ENCODE measurements at places on chromosomes 7 and 10.

DNA sequence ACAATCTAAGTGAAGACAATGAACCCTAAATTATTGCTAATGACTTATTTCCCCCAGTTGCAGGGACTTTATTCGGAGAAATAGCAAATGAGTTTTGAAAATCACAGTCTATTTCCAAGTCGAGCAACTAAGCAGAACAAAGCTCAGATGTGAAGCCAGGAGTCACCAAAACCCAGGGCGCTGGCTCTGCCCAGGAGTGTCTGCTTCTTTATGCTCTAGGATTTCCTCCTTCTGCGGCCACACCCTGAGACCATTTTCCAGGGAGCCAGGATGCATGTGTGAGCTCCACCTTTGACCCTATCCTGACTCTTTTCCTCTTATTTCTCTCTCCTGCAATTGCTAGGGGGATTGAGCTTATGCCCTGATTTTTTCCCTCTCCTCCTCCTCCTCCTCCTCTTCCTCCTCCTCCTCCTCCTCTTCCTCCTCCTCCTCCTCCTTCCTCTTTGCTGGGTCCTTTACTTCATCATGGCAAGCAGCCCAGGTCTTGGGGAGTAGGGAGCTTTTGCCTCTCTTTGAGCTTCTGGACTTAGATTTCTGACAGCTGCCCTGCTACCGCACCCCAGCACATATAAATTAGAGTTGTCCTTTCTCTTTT lies 234.4 kb downstream of the ARL4A start:
- no peak for DNase-seq

- DNase-seq, result no peak
Observed at GRCh38 chr10:121518333-121518732, 79.9 kb downstream of the FGFR2 start.

DNA sequence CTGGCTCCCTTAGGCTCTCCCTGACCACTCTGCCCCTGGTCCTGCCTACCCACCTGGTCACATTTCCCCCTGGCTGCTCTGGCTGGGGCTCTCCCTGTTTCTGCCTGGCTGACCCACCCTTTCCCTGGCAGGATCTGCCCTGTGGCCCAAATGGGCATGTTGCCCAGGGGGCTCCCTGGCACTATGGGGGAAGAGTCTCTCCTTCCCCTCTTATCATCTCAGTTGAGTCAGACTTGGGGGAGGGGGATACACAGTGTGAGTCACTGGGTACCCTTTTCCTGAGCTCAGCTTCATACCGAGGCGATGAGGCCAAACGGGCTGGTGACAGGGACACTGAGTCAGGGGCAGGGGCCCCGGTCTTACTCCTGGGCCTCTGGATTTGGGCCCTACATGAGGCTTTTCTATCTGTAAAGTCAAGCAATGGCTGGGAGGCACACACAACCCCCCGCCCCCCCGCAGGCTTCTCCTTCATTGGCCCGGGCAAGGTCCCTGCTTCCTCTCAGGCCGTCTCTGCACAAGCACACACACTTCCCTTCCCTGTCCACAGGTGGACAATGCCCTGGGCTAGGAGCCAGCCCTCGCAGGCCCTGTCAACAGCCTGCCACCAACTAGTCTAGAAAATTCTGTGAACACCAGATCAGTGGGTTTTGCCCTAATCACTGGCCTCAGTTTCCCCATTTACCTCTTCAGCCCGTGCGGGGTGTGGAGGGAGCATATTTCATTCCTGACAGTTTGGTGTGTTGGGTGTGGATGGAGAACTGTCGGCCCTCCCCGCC lies 627 bp upstream of the FLNC start:
- no peak for DNase-seq

DNA sequence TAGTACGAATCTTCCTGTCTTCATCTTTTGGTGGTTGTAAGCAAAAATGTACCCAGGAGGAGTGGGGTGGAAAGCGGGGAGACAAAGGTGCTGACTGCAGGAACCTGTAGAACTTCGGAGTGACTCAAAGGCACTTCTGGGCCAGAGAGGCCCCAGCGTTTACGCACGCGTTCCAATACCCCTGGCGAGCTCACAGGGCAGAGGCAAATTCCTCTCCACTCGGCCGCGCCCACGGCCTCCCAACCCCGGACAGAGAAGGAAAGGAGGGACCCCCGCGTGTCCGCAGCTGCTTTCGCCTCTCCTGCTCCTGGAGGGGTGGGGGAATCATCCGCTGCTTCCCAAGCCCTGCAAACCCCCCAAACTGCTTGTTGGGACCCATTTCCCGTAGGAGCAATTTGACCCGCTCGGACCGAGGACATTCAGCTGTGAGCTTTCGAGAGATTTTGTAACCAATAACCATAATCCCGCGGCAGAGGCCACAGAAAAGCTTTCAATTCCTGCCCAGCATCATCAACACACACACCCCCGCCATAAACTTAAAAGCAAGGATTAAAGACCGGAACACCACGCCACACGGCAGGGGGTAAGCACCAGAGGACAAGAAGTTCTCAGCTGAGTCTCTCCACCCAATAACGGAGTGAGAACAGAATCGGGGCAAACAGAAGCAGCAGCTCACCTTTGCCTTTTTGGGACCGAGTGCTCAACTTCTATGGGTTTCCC lies 2.3 kb downstream of the IGF2BP3 start:
- DNase-seq, result no peak

- no peak for DNase-seq
Observed at GRCh38 chr10:117425974-117426566, 50.8 kb upstream of the PDZD8 start.

DNA sequence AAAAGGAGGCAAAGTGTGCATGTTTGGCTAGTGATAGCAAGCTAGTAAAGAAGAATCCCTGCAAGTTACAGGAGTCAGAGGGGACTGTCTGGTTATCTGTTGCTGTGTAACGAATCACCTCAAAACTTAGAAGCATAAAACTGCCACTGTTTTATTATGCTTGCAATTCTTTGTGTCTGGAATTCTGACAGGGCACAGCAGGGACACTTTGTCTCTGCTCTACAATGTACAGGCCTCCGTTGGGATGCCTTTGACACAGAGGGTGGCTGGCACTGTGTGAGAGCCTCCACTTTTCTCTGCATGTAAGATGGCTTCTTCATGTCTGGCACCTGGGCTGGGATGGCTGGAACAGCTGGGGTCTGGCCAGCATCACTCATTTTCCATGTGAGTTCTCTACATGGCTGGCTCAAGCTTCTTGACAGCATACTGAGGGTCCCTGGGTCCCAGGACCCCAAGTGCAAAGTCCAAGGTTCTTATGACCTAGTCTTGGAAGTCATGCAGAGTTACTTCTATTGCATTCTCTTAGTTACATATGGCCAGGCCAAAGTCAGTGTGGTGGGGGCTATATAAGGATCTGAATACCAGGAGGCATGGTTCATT lies 276.9 kb downstream of the RPS24 start:
- DNase-seq, result no peak

- no peak for DNase-seq
Observed at GRCh38 chr7:42197451-42197850, 39.6 kb downstream of the GLI3 start.

DNA sequence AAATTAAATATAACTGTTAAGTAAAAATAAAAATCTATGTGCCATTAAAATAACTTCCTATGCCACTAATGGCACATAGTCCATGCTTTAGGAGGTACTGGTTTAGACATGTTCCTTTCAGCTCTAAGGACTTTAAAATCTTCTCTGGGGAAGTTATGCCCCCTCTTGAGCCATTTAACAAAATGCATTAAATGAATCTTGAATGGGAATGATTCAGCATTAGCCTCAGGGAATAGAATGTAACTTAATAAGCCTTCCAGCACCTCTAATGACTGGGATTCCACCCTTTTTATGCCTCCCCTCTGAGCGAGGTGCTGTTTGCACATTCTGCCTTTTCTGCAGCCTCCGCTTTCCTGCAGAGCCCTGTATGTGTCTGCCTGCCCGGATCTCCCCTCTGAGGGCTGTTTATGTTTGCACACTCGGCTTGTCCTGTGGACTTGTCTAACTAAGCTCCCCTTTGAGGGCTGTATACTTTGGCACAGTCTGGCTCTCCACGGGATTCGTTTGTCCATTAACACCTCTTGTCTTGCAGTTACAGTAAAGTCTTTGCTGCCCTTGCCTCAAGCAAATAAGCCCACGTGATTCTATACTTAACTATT lies 108.4 kb upstream of the HPS1 start:
- no peak for DNase-seq

- DNase-seq, result no peak
Observed at GRCh38 chr7:28595076-28595475, 182.8 kb downstream of the CREB5 start.

- no peak for DNase-seq
Observed at GRCh38 chr10:116124777-116125176, 148.2 kb downstream of the GFRA1 start.

DNA sequence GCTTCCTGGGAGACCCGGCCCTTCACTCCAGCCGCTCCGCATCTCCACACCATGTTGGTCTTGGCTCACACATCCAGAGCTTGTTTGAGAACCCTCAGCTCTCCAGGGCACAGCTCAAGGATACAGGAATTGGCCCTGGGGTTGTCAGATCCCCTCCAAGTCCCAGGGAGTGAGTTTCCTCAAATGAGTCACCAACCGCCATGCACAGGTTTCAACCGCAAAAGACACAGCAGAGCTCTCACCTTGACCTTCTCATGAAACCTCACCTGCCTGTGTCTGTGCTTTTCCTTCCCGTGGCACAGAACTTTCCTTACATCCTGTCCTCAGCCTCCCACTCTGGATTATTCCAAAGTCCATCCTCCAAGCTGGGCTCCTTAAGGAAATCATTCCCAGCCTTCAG lies 20.6 kb downstream of the AZGP1 start:
- DNase-seq, result no peak

DNA sequence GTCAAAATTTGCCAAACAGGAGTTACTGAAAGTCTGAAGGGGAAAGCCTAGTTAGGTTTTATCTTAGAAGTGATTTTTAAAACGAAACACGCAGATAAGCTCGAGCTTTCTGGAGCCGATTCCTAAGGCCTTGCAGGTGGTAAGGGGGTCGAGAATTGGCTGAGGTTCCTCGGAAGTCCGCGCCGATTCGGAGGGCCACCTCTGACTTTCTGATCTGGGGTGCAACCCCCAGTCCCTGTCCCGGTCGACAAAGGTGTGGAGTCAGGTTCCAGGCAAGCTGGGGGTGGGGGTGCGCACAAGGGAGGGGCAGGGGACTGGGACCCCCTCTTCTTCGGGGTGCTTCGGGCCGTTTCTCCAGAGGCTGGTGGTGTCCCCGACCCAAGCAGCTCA lies 701 bp upstream of the CUL1 start:
- peak; percentile 20 for DNase-seq

- no peak for DNase-seq
Observed at GRCh38 chr10:24237801-24238395, 29.0 kb downstream of the KIAA1217 start.

GRCh38 chr7:124856299-124856888 lies 73.2 kb downstream of the POT1 start:
- DNase-seq, result no peak

DNA sequence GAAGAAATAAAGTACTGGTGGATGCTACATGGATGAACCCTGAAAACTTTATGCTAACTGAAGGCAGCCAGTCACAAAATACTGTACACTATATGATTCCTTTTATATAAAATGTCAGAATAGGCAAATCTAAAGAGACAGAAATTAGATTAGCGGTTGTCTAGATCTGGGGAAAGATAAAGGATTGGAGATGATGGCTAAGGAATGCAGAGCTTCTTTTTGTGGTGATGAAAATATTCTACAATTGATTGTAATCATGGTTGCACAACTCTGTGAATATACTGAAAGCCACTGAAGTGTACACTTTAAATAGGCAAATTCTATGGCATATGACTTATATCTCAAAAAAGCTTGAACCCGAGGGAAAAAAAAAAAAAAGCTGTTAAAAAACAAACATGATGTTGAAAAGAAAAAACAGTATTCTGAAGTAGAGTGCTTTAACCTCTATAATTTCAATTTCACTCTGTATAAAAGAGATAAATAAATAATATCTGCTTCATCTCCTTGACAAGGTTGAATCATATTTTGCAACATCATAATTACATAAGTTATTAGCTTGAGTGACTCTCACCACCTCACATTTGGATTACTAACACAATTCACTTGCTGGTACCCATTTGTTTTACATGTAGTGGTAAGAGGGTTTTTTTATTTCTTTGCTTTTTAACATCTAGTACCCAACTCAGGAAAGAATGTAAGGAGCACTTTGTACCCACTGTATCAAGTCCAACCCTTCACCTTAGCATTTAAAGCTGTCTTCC lies 2.8 kb upstream of the GNAI1 start:
- no peak for DNase-seq

DNA sequence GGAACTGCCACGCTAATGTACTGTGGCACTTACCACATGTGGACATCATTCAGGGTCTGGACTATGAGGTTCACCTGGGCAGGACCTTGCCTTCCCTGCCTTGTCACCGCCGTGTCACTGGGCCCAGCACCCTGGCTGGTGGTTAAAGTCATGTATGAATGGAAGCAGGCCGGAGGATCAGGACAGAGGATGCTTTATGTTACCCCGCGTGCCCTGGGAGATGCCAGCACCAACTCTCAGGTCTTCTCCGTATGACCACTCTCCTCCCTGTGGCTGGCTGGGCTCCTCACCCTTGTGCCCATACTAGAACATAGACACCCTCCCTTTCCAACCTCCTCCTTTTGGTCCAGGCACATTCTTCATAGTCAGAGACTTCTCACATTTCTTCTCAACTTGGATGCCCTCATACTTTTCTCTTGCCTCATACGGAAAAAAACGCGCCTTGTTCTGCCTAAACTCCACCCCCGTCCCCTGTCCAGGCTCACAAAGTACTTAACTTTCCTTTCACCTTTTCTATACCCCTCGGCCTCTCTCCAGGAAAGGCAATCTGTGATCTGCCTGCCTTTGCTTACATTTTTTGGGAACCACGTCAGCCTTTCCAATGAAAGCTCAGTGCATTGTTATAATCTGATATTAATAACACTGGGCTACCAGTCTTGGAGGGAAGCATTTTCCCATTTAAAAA lies 240.0 kb downstream of the TEX36 start:
- no peak for DNase-seq

GRCh38 chr7:104552102-104552501 lies 223.7 kb downstream of the LHFPL3 start:
- DNase-seq, result no peak

DNA sequence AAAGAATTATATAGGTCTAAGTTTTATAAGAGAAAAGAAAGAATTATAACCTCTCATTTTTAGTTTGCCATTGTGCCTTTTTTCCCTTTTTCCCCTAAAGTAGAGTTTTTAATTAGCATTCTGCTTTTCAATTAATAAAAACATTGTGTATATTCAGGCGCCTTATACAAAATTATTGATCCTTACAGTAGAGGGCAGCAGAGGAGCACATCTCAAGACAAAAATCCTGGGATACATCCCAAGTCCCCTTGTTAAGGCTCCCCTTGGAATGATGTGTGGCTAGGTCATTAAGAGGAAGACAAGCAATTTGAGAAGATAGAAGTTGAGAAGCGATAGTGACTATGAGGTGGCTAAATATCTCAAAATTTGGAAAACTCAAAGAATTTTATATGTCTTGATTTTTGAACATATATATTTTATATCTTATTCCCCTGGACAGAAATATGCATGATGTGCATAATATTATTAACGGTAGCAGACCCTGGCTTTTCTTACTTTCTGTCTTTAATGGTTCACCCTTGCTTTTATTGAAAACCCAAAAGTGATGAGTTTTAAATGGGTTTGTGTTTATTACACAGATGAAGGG lies 19.1 kb upstream of the TPK1 start:
- DNase-seq, result no peak

GRCh38 chr7:66630531-66630930 lies 1.9 kb downstream of the KCTD7 start:
- no peak for DNase-seq

- no peak for DNase-seq
Observed at GRCh38 chr10:91453535-91453934, 43.4 kb downstream of the HECTD2 start.
